Activated CD8-positive, alpha-beta T cell treated with anti-CD3 and anti-CD28 coated beads for 36 hours (primary cell): ENCODE measurements at places on chromosomes 4 and X. TPM values are rescaled to one million over a fixed set of nuclear protein-coding genes. Genes with fewer than 3 reads are reported as not detected.

GRIA3 gene
- not detected for total RNA-seq

BEND2 gene
- not detected for total RNA-seq

ASB12 gene
- 0.27 TPM for total RNA-seq

CENPVL1 gene
- total RNA-seq: not detected

STS gene
- total RNA-seq: 0.72 TPM

ZNF630 gene
- 1.9 TPM for total RNA-seq

DACH2 gene
- not detected for total RNA-seq

SLC16A2 gene
- total RNA-seq: 0.36 TPM

OTUD5 gene
- total RNA-seq: 51.5 TPM

FHIP1A gene
- total RNA-seq: 0.86 TPM

PITX2 gene
- total RNA-seq: not detected

CHST7 gene
- 2.8 TPM for total RNA-seq

GSTCD gene
- 17.5 TPM for total RNA-seq

GLRB gene
- total RNA-seq: not detected

TLR1 gene
- total RNA-seq: 1.5 TPM

GLRA3 gene
- not detected for total RNA-seq

CCKAR gene
- total RNA-seq: not detected

SLC4A4 gene
- 0.81 TPM for total RNA-seq

LRIT3 gene
- 0.13 TPM for total RNA-seq

ANKRD50 gene
- total RNA-seq: 0.54 TPM

ARSD gene
- 0.98 TPM for total RNA-seq

CT45A10 gene
- total RNA-seq: not detected

EFNB1 gene
- 3.1 TPM for total RNA-seq

IRF2 gene
- total RNA-seq: 48.1 TPM

KLKB1 gene
- not detected for total RNA-seq

ANK2 gene
- 1.7 TPM for total RNA-seq

TLR3 gene
- not detected for total RNA-seq

TLR2 gene
- total RNA-seq: 1.8 TPM

GATA1 gene
- not detected for total RNA-seq

ALPK1 gene
- 13.4 TPM for total RNA-seq

UGT2B10 gene
- not detected for total RNA-seq

LAMP2 gene
- total RNA-seq: 23.3 TPM

MBNL3 gene
- total RNA-seq: 19.8 TPM

RHOXF2B gene
- total RNA-seq: not detected

FUNDC2 gene
- total RNA-seq: 89.0 TPM

SNCA gene
- total RNA-seq: not detected

ADH7 gene
- not detected for total RNA-seq

NHSL2 gene
- total RNA-seq: 0.88 TPM

MAGEA3 gene
- not detected for total RNA-seq

SLIT2 gene
- not detected for total RNA-seq
